ENCODE measurements at places on chromosomes 2 and 18. TPM values are rescaled to one million over a fixed set of nuclear protein-coding genes. Genes with fewer than 3 reads are reported as not detected.

DNA sequence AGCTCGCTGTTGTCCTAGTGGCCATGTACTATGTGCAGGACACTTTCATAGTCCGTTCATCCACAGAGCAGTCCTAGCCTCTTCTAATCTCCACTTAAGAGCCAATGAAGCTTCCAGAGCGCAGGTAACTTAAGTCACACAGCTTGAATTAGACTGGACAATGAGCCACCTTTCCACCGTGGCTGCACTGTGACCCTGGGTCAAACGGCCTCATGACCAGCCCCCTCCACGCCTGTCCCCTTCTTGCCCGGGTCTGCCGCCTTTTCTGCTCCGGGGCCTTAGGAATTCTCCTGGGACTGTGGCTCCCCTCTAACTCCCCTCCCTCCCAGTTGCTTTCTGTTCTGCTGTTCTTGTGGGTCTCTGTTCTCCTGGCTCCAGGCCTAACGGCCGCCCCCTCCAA, 8.4 kb upstream of the PRKCE start:
- no peak for DNase-seq

DNA sequence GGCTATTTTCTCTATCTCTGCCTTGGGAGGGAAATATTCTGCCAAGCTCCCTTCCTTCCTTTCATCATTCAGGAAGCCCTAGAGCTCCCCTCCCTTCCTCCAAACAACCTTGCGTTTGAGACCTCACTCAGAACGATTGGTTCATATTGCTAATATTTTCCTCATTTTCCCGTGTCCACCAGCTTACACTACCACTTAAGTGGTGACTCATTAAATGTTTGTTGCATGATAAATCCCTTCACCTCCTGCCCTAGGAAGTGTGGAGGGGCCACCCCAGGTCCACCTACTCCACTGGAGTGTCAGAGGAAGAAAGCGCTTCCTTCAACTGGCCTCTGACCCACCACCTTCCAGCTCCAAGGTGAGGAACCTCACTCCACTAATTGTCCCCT, 2.3 kb upstream of the LPIN2 start:
- DNase-seq, result no peak

DNA sequence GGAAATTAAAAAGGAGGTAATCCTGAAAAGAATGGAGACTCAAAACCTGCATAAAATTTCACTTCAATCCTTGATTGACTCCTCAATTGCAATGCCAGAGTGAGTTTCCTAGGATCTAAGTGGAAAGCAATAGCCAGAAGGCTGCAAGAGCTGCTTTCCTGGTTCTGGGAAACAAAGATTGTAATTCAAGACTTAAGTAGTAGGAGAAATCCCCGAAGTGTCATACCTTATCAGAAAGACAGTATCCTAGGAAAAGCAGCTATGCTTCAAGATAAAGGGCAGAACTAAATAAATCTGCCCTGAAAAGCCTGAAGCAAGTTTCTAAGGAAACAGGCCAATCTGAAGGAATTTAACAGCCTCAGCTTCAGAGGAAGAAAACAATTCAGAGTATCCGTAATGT, 390.2 kb downstream of the DSC3 start:
- DNase-seq, result no peak

GRCh38 chr2:210961249-210961648, 404.9 kb downstream of the CPS1 start:
- no peak for DNase-seq

DNA sequence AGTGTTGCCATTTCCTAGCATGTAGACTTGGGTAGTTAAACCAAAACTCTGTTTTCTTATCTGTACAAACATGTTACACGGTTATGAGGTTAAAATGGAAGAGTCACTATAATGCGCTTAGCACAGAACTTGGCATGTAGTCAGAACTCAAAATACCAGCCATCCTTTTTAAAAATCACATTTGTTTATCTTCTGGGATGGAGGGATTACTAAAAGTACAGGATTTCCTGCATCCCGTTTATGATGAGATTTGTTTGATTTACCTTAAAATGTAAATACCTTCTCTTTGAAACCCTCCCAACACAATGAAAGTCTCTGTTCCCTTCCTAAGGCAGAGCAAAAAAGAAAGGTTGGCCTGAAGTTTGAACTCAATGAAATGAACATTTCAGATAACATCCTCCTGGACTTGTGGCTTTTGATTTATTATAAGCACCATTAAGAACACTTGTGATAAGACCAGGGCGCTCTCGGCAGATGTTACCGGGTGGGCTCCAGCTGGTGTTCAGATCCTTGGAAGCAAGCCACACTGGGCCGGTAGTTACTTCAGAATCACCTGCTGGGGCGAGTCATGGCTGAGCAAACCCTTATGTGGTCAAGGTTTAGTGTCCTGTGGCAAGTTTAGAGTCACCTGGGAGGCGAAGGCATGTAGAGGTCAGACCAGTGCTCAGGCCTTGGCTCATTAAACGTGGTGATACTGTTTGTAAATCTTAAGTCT, 105.7 kb downstream of the MGAT5 start:
- peak; percentile 17 for DNase-seq

DNA sequence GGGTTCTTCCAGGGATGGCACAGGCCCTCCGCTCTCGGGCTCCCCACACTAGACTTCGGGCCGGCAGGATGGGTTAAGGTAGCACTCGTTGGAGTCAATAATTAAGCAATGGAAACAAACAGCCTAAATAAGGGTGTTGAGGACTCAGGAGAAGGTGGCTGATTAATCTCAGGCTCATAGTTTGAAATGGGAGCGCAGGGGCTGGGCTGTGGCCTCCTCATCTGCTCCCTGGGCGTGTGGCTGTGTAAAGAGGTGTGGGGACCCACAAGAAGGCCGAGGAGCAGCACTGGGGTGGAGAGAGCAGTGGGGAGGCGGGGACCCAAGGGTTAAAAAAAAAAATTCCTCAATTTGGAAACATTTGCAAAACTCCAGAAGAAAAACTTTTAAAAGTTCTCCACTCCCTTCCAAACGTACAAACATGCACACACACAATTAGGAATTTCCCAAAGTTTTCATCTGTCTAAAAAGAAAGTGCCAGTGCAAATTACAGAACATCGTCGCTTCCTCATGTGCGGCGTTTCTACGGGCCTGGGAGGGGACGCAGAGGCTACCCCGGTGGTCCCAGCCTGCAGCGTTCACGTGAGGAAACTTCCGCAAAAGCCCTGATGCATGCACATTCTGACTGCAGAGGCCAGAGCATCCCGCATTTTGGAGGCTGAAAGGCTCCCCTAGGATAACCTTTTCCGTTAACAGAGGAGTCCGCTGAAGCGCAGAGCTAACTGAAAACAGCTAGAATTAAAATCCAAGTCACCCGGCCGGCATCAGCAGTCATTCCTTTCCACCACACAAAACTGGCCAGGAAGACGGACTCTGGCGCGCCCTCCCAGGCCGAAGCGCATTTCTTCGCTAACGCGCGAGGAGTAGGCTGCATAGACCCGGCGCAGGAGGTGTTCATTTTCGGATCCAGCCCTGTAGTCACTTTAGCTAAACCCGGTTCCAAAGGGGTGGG, 1.0 kb upstream of the TUBB6 start:
- DNase-seq, result peak; percentile 64

GRCh38 chr2:58138396-58139030, 91.9 kb downstream of the VRK2 start:
- no peak for DNase-seq

DNA sequence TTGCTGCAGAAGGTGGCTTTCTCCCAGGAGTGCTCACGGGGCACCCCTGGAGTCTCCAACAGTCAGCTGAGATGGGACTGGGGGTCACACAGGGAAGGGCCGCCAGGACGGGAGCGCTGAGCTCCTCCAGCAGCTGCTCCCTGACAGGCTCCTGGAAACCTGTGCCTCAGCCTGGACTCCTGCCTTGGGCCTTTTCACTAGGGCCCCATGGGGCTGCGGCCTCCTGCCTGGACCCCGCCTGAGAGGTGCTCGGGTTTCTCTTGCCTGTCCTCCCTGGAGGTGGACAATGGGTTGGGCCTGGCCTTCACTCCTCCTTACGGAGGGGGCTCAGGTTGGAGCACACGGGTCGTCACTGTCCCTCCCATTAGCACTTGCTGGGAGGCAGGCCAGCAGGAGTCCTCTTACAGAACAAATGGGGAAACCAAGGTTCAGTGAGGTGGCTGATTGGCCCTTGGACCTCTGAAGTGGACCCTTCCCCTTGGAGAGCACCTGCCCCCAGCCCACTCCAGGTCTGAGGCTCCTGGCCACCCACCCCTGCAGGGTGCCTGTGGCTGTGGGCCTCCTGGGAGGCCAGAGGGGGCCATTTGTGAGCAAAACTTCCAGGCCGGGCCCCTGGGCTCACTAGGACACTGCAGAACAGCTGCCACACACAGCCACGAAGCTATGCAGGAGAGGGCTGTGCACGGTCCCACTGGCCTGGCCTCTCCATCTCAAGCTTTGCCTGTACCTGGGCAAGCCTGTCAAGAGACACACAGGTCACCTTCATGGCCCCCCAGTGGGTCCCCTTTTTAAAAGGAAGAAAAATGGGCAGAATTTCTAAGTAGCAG, 57.1 kb upstream of the ODC1 start:
- no peak for DNase-seq

- DNase-seq, result no peak
These were observed 16.7 kb upstream of the ASXL2 start for GRCh38 chr2:25895018-25895417.

GRCh38 chr2:10241641-10242430, 60.9 kb upstream of the HPCAL1 start:
- DNase-seq, result peak; percentile 9

GRCh38 chr2:239498576-239498975, 97.8 kb upstream of the HDAC4 start:
- no peak for DNase-seq

- no peak for DNase-seq
These were observed 731.7 kb upstream of the ID2 start for GRCh38 chr2:7950035-7950612.

DNA sequence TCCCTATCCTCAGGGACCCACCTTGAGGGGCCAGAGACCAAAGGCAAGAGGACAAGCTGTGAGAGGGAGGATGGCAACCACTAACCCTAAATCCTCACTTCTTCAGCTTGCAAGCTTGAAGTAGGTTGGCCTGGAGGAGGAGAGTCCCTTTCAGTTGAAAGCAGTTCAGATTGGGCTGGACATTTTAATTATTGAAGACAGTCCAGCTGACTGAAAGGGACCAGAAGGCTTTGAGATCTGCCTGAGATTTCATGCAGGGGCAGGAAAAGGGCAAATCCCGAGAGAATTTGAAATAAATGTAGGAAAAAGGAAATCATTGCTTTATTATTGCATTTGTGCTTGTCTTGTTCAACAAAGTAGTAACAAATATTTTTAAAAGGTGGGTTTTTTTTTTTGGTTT, 118.9 kb upstream of the STON1 start:
- DNase-seq, result no peak

DNA sequence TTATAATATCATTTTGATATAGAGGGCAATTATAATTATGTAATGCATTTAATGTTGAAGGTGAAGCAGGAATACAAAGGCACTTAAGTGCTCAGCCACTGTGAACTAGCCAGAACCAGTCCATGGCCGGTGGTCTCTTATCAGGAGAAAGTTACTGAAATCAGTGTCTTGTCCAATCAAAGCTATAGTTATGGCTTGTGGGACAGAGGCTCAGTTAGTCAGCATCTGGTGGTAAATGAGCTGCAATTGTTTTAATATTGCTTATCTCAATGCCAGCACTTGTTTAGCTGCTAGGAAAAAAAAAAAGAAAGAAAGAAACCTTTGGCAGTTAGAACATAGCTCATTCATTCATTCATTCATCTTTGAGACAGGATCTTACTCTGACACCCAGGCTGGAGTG, 3.8 kb upstream of the ALS2 start:
- DNase-seq, result no peak

DNA sequence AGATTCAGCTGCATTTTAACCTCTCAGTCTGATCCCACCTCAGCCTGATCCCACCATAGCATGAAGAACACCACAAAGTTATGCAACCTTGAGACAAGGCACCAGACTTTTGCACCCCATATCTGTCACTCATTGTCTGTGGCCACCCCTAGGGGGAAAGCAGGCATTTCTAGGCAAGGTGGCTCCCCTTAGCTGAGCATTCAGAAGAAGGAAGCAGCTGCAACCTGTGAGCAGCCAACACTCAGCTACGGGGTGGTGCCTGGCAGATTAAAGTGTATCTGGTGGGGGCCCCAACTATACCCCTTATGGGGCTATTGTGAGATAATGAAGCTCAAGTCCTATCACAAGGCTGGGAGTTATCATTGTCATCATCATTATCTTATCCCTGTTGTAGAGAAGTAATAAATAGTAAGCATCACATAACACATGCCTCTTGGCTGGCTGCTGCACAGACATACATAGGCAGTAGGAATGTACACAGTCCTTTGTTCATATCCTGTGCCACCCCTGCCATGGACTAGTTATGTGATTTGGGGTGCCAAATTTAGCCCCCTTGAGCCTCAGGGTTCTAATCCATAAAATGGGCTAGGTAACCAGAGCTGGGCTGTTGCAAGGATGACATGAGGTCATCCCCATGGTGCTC, 20.6 kb upstream of the TMEM163 start:
- DNase-seq, result no peak

DNA sequence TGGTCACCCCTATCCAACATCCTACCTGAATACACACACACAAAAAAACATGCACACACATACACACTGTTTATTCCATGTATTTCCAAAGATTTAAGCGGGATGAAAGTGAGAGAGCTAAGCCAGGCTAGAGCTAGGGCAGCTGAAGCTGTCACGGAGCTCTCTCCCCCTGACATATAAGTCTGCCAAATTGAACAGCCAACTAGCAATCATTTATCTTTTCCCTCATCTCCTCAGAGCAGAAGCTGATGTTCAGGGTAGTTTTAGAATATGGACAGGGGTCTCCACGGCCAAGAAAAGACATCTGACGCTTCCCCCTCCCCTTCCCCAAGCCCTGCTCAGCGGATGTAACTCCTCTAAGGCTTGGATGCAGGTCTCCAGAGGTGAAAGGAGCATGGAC, 171.6 kb downstream of the GRB14 start:
- DNase-seq, result no peak

DNA sequence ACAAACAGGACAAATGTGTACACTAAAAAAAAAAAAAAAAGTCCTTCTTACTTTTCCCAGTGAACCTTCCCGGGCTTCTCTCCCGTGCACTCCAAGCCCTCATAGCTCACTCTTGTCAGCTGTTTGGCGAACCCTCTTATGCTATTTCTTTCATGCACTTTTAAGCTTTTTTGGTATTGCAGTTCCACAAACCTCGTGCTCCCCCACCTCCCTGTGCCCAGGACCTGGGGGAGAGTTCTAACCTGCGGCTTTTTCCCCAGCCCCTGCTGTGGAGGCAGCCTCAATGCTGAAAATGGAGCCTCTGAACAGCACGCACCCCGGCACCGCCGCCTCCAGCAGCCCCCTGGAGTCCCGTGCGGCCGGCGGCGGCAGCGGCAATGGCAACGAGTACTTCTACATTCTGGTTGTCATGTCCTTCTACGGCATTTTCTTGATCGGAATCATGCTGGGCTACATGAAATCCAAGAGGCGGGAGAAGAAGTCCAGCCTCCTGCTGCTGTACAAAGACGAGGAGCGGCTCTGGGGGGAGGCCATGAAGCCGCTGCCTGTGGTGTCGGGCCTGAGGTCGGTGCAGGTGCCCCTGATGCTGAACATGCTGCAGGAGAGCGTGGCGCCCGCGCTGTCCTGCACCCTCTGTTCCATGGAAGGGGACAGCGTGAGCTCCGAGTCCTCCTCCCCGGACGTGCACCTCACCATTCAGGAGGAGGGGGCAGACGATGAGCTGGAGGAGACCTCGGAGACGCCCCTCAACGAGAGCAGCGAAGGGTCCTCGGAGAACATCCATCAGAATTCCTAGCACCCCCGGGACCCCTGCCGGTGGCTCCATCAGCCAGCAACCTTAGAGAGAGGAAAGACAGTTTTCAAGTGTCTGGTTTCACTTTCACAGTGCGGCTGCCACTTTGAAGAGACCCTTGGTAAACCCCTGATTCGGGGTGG, 826 bp downstream of the KCNE4 start:
- no peak for DNase-seq

The UGT1A10 gene
- total RNA-seq, result not detected

The NEUROD1 gene
- not detected for total RNA-seq

The CHRNG gene
- not detected for total RNA-seq

The SH3BP4 gene
- 9.6 TPM for total RNA-seq

The SERPINB4 gene
- not detected for total RNA-seq

The PARD3B gene
- 9.1 TPM for total RNA-seq

Measured in left ventricle myocardium inferior (tissue), 1 donor.